ENCODE measurements at places on chromosomes 13 and 19.

- DNase-seq = no peak
Measured at GRCh38 chr13:27170221-27170515, 1.4 kb downstream of the USP12 start.

DNA sequence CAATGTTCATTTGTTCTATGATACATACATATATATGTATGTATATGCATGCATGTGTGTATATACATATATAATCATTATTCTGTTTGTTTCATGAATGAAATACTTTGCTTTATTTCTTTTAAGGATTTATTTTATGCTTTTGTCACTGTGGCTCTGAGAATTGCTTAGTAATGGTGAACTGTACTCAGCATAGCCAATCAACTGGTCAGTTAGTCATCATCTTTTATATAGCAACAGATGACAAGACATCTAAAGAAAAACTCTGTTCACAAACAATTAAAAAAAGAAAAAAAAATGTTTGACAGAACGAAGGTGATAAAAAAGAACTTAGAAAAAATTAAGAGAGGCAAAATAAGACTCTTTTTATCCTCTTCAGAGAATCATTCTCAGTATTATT lies 1440.3 kb downstream of the PCDH9 start:
- no peak for DNase-seq

- DNase-seq = no peak
Measured at GRCh38 chr13:77456271-77456670, 79.2 kb upstream of the SCEL start.

DNA sequence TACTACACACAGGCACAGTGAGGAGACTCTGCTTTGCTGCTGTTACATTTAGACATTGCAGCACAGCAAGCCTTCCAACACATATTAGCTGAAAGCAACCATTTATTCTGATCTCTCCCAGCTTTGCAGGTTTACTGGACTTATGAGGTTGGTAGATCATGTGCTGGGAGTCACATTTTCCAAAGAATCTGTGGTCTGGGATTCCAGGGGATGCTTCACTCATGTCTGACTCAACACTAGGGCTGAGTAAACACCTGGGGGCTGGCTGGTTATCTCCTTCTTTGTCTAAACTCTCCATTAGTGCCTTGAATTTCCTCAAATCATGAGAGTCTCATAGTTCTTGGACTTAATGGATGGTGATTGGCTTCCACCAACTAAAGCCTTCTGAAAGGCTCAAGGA lies 5.4 kb upstream of the LGALS13 start:
- no peak for DNase-seq

DNA sequence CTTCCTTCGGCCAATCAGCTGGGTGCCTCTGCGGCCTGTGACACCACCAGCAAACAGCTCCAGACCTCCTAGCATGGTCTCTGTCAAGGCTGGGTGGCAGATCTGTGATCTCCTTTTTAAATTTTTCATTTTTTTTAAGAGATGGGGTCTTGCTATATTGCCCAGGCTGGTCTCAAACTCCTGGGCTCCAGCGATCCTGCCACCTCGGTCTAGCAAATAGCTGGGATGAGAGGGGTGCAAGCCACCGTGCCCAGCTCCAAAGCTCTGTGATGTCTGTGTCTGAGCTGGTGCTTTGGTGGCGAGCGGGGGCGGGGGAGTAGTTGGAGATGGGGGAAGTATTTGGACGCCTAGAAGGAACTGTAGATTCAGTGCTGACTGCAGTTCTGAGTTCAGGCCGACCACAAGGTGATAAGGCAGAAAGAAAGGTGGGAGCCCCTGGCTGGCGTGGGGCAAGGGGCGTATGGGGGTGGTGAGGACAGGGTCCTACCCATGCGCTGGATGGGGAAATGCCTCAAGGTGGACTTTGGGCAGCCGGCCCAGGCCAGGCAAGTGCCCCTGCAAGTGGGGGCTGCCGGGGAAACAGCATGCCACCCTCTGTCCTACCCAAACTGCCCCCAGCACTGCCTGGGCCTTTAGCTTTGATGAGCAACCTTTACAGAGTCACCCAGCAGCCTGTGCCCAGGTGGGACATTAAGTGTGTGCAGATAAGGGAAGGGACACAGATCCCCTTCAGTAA lies 5.5 kb downstream of the DPP9 start:
- no peak for DNase-seq

GRCh38 chr13:94268661-94269060 lies 210.8 kb downstream of the DCT start:
- DNase-seq = no peak

GRCh38 chr13:21124852-21125251 lies 51.5 kb downstream of the SKA3 start:
- no peak for DNase-seq

GRCh38 chr19:55606471-55606787 lies 982 bp downstream of the ZNF865 start:
- DNase-seq = no peak

DNA sequence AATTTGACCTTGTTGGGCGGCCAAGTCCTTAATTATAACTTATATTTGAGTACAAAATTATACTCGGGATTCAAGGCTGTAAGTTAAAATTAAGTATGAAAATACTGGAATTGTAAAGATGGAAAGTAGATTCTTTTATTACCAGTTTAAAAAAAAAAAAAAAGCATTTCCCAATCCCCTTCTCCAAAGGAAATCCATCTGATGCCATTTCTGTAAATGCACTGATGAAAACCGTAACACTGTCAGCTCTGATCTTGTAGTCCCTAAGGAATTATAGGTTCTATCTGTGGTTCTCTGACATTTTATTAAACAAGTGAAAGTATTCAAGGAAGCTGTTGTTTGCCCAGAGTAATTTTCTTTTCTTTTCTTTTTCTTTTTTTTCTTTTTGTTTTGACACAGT lies 41.6 kb upstream of the HNRNPA1L2 start:
- no peak for DNase-seq

- DNase-seq = no peak
Measured at GRCh38 chr19:16024266-16025107, 51.8 kb upstream of the TPM4 start.

- no peak for DNase-seq
Measured at GRCh38 chr19:32977280-32977679, 5.2 kb downstream of the FAAP24 start.

DNA sequence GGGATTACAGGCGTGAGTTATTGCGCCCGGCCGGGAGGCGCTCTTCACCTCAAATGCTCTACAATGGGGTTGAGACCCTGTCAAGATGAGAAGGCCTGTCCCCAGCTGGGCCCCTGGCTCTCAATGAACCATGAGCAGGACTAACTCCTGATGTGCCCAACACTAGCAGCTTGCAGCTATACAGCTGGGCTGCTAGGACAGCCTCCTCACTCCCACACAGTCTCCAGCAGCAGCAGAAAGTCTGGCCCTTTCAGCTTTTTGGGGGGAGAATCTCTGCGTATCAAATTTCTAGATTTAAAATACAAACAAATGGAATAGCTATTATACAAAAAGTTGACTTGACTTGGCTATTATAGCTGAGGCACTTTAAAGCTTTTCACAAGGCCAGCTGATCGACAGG lies 30.2 kb downstream of the TMTC4 start:
- DNase-seq = no peak

GRCh38 chr19:16441661-16442162 lies 30.1 kb downstream of the EPS15L1 start:
- DNase-seq = no peak

- no peak for DNase-seq
Measured at GRCh38 chr13:36763126-36763722, 55.8 kb upstream of the RFXAP start.

DNA sequence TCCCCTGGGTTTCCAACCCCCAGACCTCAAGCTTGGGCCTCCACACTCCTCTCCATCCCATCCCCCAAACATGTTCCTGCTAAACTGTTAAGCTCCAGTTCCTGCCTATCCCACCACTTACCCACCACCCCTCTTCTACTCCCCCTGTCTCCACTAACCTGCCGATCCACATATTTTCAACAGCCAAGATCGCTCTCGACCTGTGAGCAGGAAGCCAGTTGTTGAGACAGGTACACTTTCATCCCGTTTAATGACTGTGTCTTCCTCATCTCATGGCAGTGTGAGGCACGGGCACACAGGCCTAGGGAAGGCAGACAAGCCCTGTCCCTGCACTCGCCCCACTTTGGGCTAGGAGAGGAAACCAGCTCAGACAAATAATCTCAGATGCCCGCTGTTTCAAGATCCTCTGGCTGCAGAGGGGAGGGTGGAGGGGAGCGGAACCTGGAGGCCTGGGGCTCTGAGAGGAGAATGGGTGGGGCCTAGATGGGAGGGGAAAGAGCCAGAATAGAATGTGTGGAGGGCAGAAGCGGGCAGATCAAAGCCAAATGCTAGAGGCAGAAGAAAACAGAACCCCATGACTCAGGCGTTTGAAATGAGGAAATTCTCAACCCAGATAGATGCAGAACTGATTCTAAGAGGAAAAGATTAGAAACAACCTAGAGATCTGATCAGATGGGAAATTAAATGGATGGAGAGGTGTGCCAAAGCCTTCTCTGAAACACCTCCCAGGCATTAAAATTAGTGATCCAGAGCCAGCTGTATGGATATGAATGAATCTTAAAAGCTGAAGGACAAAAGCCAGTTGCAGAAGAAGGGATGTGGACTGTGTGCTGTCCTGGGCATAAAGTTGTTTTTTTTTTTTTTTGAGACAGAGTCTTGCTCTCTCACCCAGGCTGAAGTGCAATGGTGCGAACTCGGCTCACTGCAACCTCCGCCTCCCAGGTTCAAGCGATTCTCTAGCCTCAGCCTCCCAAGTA lies 16.9 kb upstream of the CYP2S1 start:
- DNase-seq = no peak

GRCh38 chr13:52954838-52955237 lies 73.8 kb upstream of the OLFM4 start:
- DNase-seq = no peak

GRCh38 chr19:42528354-42529247 lies at the start of gene CEACAM1:
Gene CEACAM1 (minus strand): TSS chr19:42528481. CDS start chr19:42528374, 107 bp downstream.
- DNase-seq = no peak

GRCh38 chr19:53091413-53092254 lies 11.6 kb downstream of the ZNF160 start:
- DNase-seq = no peak

- no peak for DNase-seq
Measured at GRCh38 chr19:3538258-3538929, 580 bp upstream of the TEKTIP1 start.

DNA sequence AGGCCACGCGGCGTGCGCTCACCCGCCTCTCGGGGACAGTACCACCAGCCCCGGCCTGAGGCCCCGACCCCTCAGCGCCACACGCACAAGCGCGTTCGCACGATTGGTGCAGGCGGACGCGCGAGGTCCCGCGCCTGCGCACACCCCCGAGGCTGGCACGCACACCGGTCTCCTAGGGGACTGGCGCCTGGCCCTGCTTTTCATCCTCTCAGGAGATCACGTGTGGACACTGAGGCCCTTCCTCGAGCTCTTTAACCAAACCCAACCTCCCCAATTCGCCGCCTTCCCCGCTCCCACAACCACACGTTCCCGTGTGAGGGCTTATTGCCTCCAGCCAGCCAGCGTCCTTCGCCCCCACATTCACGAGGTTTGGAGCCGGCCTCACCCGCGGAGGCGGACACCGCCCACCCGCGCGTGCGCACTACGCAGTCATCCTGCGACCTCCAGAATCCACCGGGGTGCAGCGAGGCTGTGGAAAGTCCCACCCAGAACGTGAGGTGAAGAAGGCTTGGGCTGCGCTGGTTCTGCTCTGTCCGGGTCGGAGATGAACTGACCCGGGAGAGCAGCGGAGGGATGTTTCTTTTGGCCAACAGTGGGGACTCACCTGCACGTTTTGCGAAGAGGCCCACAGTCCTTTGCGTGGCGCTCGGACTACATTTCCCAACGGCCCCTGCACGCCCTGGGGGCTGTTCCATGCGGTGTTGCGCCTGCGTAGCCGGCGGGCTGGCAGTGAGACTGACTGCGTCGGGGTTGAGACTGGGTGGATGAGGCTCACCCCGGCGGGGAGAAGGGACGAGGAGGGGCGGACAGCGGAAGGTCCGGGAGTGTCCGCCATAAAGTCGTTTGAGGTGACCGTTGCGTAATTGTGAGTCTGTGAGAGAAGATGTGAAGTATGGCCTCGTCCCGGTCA lies 539 bp upstream of the ZNF667 start:
- peak; percentile 92 for DNase-seq

GRCh38 chr19:956766-957440 lies 27.2 kb upstream of the WDR18 start:
- no peak for DNase-seq

DNA sequence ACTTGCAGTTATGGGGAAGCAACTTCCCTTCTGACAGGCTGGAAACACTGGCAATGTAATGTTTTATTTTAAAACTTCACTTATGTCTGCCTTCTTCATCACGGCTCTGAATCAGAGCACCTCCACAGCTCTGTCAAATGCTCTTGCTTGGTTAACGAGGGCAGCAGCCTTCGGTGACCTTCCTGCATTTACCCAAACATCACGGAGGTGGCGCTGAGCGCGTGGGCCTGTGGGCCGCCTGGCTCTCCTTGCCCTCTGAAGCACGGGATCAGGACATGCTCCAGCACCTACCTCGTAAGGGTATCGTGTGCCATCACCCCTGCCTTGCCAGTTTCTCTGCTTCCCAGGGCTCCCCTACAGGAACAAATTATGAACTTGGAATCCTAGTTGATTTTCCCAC lies 310.0 kb downstream of the TEX29 start:
- DNase-seq = no peak

- DNase-seq = no peak
Measured at GRCh38 chr19:1214862-1215731, 9.5 kb downstream of the STK11 start.

GRCh38 chr19:3213159-3213558 lies 11.3 kb upstream of the CELF5 start:
- no peak for DNase-seq

DNA sequence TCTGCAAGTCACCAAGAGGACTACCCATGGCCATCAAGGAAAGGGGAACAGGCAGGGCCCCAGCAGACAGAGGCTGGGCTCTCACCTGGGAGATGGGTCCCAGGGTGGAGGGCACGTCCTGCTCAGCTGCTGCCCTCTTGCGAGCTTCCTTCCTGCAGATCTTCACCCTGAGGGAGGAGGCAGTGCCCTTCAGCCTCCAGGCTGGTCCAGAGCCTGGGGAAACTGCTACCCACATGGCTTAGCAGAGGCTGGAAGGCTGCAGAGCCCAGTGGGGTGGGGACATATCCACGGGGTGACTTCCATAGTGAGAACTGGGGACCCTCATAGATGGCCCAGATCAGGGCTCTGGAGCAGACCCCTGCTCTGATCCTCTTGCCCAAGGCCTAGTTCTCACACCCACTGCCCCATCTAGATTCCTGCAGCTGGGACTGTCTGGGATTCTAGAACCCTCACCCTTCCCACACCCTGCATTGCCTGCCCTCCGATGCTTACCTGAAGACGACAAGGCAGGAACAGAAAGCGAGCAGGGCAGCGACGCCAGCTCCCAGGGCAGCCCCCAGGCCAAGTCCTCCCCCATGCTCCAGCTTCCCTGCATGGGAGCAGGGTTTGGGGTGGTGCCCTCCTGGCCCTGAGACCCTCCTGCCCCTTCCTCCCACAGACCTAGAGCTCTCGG lies 9.0 kb downstream of the SIGLEC11 start:
- DNase-seq = no peak
